ENCODE measurements at places on chromosomes 11 and 22.

DNA sequence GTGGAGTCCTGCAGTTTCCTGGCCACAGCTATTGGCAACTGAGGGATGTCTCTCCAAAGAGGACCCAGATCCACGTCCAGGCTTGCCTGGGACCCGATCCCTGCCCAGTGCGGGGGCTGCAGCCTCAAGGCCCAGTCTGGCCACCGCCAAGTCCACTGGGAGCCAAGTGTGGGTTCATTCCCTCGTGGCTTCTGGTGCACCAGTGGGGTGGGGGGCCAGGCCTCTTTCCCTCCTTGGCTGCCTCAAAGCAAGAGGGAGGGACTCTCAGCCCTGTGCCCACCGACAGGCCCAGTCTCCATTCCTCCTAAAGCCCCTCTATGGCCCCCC lies 13.3 kb upstream of the PIM3 start:
- DNase-seq = no peak

DNA sequence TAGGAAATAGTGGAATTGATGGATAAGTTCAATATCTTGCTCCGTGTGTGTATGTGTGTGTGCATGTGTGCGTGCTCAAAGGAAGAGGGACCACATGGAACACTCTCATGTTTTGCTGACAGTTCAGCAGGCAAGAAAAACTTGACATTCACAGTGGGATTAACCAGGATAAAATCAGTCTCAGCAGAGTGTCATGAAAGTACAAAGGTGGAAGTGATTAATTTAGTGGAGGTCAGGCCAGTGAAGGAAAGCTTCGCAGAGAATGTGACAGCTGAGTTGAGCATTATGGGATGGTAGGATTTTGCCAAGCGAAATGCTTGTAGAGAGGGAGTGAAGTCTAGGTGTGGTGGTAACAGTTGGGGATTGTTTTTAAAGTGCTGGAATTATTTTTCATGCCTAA lies 15.7 kb upstream of the FBXO3 start:
- no peak for DNase-seq

GRCh38 chr22:19394274-19395050 lies 37.1 kb downstream of the HIRA start:
- no peak for DNase-seq

- no peak for DNase-seq
These were observed 327.6 kb upstream of the CCDC90B start for GRCh38 chr11:83613767-83614121.

DNA sequence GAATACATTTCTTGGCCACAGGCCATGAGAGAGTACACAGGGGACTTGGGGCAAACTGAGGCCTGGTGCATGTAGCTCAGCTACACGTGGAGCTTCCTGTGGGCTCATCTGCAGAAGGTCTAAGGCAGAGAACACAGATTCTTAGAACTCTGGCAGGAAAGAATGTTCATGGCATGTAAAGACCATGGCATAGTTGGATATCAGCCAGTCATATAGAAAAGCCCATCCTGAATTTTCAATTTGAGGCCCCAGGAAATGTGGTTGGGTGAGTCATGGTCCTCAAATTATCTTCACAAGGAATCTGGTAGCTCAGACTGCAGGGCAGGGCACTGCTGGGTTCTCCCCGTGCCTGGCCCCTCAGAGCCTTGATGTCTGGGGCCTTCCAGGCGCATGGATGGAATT lies 13.7 kb upstream of the ST3GAL4 start:
- peak; percentile 23 for DNase-seq

DNA sequence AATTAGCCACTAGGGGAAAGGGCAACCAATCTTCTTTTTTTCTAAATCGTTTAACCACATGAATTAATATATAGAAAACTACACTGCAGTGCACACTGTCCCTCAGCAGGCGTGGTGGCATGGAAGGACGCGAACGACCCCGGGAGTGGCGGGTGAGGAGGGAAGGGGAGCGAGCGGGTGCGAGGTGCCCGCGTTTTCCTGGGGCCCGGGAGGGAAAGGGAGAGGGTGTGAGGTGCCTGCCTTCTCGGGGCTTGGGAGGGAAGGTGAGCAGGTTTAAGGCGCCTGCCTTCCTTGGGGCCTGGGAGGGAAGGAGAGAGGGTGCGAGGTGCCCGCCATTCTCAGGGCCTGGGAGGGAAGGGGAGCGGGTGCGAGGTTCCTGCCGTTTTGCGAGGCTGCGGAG lies 765 bp downstream of the GAB4 start:
- no peak for DNase-seq
